Kidney capillary endothelial cell (primary cell): ENCODE measurements at places on chromosomes 3 and 15.
A peak's percentile ranks its signal among the peaks of the same experiment; 100 is the strongest.

GRCh38 chr15:42592716-42593115 lies 17.3 kb downstream of the STARD9 start:
- no peak for DNase-seq

DNA sequence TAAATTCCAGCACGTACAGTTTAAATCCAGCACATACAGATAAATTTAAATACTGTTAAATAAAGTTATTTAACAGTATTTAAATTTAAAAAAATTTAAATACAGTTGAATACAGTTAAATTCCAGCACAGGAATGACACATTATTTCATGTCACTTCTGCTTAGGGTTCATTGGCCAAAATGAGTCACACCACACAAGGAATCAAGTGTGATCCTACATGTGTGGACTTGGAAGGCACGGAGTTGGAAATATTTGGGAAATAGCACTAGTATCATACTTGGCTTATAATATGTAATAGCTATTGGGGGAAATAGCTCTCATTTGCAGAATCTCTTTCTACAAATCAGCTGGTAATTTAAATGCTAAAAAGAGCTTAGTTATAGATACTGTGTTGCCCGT lies 10.6 kb downstream of the RAB7A start:
- no peak for DNase-seq

- DNase-seq = no peak
These were observed 533.3 kb downstream of the FGF12 start for GRCh38 chr3:192194085-192194484.

GRCh38 chr3:107604057-107604822 lies 81.5 kb downstream of the BBX start:
- DNase-seq = no peak

GRCh38 chr15:38991126-38991525 lies 426.5 kb upstream of the RASGRP1 start:
- DNase-seq = peak; percentile 38

GRCh38 chr3:184481984-184482671 lies 79.5 kb upstream of the EPHB3 start:
- DNase-seq = no peak
